Non-pigmented ciliary epithelial cell (primary cell): ENCODE measurements at places on chromosomes 11 and 22.

DNA sequence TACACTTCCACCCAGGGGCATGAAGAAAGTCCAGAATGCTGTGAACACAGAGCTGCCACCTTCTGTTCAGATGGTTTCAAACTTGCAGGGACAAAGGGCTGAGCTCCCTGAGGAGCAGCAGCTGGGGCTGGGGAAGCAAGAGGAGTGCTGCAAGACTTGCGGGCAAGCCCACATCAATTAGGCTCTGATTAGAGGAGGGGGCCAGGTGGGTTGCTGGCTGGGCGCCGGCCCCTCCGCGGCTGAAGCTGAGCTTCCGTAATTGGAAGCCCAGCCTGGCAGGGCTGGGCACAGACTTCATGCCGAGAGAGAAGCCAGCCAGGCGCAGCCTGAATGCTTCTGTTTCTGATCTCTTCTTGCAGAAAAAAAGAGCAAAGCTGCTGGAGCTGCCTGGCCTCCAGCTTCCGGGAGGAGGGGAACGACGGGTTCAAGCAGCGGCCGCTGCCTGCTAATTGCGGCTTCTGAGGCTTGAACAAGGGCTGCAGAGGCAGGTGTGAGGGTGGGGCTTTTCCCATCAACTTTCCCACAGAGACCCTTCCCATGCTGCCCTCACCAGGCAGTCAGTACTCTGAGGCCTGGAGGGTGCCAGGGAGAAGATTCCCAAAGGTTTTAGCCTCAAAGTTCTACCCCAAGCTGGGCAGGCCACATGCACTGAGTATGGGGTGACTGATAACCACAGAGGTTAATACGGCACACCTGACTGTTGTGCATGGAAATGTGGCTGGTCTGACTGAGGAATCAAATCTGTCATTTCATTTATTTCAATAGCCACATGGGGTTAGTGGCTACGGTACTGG, 91.1 kb upstream of the LMO1 start:
- DNase-seq: no peak

DNA sequence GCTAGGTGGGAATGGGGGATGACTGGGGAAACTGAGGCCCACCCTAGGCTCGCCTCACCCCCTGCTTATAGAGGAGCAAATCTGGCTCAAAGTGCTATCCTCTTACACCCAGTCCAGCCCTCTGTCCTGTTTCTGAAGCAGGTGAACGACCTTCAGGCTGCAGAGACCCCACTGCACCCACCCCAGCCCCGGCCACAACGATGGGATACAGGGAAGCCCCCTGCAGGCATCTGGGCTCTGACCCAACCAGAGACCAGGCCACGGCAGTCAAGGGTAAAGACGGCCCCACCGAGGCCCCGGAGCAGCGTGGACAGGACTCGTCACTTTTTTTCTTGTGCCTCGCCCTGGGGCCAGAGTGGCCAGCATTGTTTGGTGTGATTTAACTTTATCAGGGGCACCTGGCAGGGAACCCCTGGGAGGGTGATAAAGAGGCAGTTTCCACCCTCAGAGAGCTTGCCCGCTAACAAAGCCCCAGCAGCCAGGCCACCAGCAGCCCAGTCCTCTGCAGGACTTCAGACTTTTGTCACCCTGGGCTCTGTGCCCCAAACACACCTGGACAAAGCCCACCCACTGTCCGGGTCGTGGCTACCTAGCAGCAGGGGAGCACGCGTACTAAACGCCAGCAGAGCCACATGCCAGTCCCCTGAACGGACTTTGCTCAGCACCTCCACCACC, 612.6 kb downstream of the TBC1D22A start:
- DNase-seq: no peak

GRCh38 chr11:95908826-95909225, 15.1 kb downstream of the MTMR2 start:
- DNase-seq: no peak

- no peak for DNase-seq
Measured at GRCh38 chr22:45993841-45994240, 16.9 kb upstream of the WNT7B start.

GRCh38 chr11:60748821-60749220, 7.8 kb upstream of the MS4A15 start:
- no peak for DNase-seq

DNA sequence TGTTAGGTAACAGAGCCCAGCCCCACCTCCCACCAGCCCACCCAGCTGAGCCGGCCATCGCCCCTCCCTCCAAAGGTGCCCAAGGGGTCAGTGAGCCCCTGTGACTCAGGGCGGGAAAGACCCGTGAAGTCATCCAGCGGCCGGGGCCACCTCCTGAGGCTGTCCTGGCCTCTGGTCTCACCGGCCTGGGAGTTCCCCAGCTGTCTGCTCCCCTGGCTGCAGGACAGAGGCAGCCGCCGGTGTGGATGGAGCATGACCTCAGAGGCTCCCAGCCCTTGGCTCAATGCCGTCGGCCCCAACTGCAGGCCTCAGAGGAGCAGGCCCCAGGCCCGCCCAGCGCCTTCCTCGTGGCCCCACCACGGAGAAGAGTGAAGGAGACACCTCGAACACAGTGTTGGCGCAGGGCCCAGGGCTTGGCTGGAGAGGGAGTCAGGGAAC, 28.7 kb downstream of the RPL3 start:
- no peak for DNase-seq

- DNase-seq: no peak
Measured at GRCh38 chr11:61027141-61027840, 55.8 kb downstream of the CD6 start.
